ENCODE measurements at places on chromosomes 1 and 21. TPM values are rescaled to one million over a fixed set of nuclear protein-coding genes. Genes with fewer than 3 reads are reported as not detected.

- H3K27me3 ChIP-seq, result no peaks in the 10 kb centered on the region
- no peaks in the 10 kb centered on the region for H3K36me3 ChIP-seq
- H3K4me1 ChIP-seq, result peaks cover 17% of the 10 kb centered on the region
- peak; percentile 77 for DNase-seq
- peak overlapping the region; percentile 39 for H3K27ac ChIP-seq
- H3K4me3 ChIP-seq, result no peak overlapping the region
These were observed 24.5 kb downstream of the HUNK start for GRCh38 chr21:31897311-31897710.

GRCh38 chr1:63988941-63989340, 214.5 kb upstream of the UBE2U start:
- DNase-seq, result no peak
- no peak overlapping the region for H3K27ac ChIP-seq
- no peaks in the 10 kb centered on the region for H3K36me3 ChIP-seq
- no peaks in the 10 kb centered on the region for H3K27me3 ChIP-seq

DNA sequence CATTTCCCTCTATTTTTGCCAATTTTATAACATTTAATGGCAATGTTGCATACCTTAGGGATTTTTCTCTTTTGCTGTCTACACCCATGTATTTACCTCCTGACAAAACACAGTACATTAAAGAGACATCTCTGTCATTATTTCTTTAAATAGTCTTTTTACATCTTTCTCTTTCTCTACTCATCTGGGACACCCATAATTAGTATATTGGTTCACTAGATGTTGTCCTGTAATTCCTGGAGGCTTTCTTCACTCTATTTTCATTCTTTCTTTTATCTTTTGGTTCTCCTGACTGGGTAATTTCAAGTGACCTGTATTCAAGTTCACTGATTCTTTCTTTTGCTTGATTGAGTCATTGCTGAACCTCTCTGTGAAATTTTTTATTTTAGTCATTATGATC, 74.3 kb downstream of the FCRL5 start:
- H3K36me3 ChIP-seq, result no peaks in the 10 kb centered on the region
- no peak for DNase-seq
- no peaks in the 10 kb centered on the region for H3K4me1 ChIP-seq
- no peak overlapping the region for H3K27ac ChIP-seq
- H3K27me3 ChIP-seq, result no peaks in the 10 kb centered on the region
- H3K4me3 ChIP-seq, result no peak overlapping the region

Gene OR10Z1
- total RNA-seq, result not detected

Gene C1QC
- not detected for total RNA-seq

All from IMR-90 (cell line).